ENCODE measurements at places on chromosomes 5 and 9.

GRCh38 chr5:59008816-59009473 lies 426.1 kb downstream of the RAB3C start:
- no peak for DNase-seq

DNA sequence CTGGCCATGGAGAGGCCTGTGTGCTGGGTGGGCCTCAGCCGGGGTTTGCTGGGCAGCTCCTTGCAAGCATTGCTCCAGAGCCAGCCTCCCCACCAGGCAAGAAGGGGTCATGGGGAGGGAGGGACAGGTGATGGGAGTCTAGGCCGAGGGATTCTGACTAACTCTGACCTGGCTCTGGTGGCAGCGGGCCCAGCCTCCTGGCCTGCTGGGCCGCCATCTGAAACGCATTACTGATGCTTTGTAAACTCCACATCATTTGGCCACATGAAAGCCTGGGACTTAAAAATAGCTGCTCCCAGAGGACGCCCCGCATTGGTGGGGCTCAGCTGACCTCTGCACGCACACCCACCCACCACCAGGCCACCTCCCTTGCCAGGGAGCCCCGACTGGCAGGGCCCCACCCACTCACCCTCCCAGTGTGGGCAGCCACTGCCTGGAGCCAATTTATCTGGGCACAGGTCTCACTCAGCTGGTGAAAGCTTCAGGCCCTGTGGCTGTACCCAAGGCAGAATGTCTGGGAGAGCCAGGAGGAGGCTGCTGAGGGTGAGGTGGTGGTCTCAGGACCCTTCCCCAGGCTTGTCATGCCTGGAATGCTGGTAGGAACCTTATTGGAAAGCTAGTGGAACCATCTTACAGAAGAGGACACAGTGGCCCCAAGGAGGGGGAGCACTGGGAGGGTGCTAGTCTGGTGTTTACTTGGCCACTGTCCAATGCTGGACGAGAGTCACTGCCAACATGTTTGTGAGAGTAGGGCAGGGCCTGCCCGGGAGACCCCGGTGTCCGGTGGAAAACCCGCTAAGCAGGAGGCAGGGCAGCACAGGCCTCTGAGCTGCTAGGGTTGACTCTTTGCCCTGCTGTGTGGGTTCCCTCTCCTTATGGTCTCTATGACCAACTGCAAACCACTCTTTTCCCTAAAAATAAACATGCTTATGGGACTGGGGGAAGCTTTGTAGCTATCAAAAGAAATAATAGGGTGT lies 10.8 kb downstream of the TCF7 start:
- no peak for DNase-seq

- DNase-seq: no peak
These were observed 33.1 kb downstream of the TNPO1 start for GRCh38 chr5:72849546-72849945.

GRCh38 chr9:108811944-108812343 lies 43.8 kb downstream of the ACTL7B start:
- no peak for DNase-seq

DNA sequence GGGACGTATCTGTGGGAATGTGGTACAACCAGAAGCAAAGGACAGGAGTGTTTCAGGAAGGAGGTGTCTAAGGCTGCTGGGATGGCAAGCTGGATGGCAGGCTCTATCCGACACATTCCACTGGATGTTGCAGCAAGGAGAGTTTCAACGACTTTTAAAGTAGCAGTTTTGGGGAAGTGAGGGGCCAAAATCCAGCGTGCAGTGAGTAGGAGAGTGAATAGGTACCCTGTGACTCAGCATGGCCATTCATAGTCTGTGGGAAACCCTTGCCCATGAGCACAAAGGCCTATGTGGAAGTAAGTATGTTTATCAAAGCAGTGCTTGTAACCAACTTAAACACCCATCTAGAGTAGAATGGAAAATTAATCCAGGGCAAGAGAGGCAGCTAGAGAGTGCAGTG lies 664.7 kb downstream of the ACTL7B start:
- DNase-seq: no peak

DNA sequence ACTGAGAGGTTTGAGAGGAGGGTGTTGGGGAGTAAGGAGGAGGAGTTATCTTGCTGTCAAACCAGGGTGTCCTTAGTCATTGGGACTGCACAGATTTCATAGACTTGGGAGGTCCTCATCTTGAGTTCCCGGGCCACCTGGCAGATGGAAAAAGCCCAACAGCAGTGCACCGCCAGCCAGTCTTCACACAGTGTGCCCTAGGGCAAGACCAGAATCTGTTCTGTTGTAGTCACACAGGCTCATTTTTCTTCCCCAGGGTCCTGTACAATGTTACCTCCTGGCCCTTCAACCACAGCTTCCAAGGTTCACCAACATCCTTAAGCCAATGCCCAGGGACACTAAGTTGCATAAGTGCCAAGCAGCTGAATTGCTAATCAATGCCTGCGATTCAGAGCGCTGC lies 21.0 kb downstream of the PLAC8L1 start:
- DNase-seq: no peak

DNA sequence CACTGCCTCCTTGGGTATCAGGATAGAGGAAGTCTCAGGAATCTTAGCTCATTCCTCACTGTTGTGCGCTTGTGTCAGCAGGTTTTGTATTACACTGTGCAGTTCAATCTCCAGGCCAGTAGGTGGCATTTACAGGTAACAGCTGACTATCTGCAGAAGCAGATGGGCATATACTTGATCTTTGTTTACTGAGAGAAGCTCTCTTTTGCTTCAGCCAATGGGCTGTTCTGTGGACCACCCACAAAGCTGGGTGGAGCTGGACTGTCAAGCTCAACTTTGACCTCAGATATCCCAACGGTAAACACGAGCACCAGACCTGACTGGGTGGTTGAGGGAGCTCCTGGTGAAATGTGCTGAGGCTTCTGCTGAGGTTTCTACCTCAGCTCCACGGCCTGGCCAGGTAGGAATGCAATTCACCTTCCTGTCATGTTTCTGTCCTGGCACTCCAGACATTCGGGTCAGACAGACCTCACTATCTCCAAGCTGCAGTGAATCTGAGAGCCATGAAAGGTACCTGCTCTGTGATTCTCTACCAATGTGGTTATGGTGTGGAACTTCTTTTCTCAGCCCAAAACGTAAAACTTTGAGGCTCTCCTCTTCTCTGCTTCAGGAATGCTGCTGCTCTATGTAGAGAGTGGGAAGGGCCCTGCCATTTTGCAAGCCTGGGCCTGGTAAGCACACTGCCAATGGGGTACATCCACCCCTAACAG lies 167.9 kb upstream of the ACTBL2 start:
- no peak for DNase-seq

- no peak for DNase-seq
These were observed 14.2 kb downstream of the AP3B1 start for GRCh38 chr5:78280261-78280660.

GRCh38 chr9:93582115-93582514 lies 5.7 kb downstream of the PHF2 start:
- DNase-seq: no peak

- no peak for DNase-seq
These were observed 54.5 kb upstream of the HNRNPA0 start for GRCh38 chr5:137808503-137809135.

GRCh38 chr5:150080696-150081435 lies 5.5 kb downstream of the CSF1R start:
- no peak for DNase-seq

DNA sequence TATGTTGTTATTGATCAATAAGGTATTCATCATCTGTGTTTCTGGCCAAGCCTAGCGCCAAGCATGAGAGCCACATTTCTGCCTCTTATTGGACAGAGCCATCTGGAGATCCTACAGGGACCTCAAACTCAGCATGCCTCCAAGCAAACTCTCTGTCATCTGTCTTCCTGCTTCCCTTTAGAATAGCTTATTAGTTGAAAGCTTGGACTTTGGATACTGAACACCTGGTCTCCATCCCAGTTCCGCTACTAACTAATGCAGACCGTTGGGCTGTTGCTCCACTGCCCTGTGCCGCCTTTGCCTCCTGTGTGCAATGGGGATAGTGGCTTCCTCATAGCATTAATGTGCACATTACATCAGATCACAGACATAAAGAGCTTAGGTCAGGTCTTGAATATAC lies 65.5 kb downstream of the MAP1B start:
- no peak for DNase-seq

DNA sequence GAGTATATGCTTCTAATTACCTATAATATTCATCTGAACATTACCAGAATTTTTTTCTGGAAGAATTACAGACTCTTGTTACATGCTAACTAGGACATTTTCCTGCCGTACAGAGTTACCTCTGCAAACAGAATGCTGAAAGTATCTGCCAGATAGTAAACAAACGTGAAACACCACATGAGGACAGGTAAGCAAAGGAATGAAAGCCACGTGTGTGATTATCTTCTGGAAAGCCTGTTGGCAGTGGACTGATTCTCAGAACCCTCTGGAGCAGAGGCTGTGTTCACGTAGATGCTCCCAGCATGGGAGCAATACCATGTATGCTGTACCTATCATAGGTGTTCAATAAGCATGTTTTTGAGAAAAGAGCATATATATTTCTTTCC lies 472.6 kb downstream of the ENC1 start:
- DNase-seq: no peak

GRCh38 chr5:62653864-62654575 lies 75.4 kb downstream of the LRRC70 start:
- no peak for DNase-seq

GRCh38 chr5:148965511-148966265 lies 97.2 kb downstream of the SH3TC2 start:
- DNase-seq: no peak

- no peak for DNase-seq
These were observed 6.7 kb upstream of the TMEM141 start for GRCh38 chr9:136784249-136784996.

- DNase-seq: no peak
These were observed 63.9 kb upstream of the TGFBR1 start for GRCh38 chr9:99040911-99041582.

GRCh38 chr5:160039810-160040470 lies 31.0 kb downstream of the TTC1 start:
- no peak for DNase-seq

- no peak for DNase-seq
These were observed 83.1 kb downstream of the COL27A1 start for GRCh38 chr9:114238472-114238871.

GRCh38 chr5:39005566-39006232 lies 68.5 kb downstream of the RICTOR start:
- no peak for DNase-seq

DNA sequence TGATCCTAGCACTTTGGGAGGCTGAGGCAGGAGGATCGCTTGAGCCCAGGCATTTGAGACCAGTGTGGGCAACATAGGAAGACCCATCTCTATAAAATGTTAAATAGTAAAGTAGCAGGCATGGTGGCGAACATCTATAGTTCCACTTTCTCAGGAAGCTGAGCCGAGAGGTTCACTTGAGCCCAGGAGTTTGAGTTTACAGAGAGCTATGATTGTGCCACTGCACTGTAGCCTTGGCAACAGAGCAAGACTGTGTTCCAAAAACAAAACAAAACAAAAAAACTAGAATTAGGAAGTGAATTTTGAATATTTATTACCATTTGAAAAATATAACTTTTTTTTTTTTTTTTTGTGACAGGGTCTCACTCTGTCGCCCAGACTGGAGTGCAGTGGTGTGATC lies 26.8 kb upstream of the PAX5 start:
- no peak for DNase-seq

- DNase-seq: no peak
These were observed 50.6 kb downstream of the TGFBI start for GRCh38 chr5:136079195-136079985.

DNA sequence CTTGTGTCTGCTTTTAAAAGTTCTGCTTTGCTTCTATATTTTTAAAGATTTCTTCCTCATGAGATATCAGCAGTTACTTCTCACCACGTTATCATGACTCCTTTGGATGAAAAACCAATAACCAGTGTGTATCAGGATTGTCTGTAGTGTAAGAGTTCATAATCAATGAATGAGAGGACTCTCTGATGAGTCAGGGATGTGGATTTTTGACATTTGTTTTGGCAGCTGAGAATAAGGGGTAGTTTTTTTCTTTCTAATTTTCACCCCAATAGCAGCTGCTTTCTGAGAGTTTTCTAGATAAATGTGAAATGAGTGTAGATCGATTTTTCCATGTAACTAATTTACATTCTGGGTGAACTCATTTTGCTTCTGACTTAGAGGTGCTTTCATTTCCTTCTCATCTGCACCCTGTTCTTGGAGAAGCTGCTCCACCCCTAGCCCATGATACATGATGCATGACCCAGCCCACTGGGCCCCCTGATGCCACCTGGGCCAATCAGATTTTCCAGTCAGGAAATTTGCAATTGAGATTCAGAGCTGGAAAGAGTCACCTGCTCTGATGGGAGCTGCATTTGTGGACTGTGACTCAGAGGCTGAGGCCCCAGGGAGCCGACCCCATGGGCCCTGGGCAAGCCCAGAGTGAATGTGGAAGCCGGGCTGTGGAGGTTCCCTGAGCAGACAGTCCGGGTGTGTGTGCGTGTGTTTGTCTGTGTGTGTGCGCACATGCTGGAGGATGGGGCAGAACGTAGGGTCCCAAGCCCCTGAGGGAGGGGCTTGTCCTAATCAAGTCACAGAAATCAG lies 159.3 kb downstream of the RGS3 start:
- peak; percentile 14 for DNase-seq

DNA sequence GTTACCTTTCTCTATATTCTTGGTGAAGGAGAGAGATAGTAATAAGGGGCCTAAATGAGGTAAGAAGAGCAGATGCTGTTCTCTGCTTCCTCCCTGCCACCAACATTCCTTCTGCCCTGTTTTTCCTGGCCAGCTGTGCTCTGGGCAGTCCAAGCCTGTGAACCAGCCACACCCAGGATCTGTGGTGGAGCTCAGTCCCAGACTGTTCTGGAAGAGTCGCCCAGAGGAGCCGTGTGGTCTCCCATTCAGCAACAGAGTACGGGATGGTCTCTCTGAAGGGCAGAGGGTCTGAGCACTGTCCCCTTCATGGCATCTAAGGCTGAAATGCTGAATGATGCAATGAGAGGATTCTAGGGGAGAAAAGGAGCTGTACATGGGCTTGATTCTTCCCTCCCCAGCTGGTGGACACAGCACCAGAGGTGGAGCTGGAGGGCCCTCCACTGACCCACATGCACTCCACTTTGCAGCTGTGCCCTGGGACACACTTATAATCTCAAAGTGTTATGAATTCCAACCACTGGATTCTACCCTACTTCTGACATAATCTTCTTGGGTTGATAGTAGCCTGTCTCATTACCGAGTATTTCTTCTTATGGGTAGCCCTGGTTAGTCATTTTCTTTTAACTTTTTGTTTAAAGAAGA lies 70.8 kb upstream of the RPS23 start:
- DNase-seq: no peak

- no peak for DNase-seq
These were observed 404.4 kb downstream of the ICE1 start for GRCh38 chr5:5826911-5827310.
